ENCODE measurements at places on chromosomes 13 and 19. TPM values are rescaled to one million over a fixed set of nuclear protein-coding genes. Genes with fewer than 3 reads are reported as not detected.

FCER2 gene
- total RNA-seq, result not detected

DNA sequence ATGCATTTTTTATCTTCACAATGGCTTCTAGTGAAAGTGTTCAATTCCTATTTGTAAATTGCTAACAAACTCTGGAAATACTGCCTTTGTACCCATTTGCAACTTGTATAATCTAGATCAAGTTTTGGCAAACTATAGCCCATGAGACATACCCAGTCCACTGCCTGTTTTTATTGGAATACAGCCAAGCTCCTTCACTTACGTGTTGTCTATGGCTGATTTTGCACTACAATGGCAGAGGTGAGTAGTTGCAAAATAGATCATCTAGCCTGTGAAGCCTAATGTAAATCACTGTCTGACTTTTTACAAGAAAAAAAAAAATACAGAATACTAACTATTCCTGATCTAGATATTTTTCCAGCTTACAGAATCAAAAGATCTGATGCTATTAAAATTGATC lies 37.1 kb downstream of the DZIP1 start:
- DNase-seq, result no peak

DNA sequence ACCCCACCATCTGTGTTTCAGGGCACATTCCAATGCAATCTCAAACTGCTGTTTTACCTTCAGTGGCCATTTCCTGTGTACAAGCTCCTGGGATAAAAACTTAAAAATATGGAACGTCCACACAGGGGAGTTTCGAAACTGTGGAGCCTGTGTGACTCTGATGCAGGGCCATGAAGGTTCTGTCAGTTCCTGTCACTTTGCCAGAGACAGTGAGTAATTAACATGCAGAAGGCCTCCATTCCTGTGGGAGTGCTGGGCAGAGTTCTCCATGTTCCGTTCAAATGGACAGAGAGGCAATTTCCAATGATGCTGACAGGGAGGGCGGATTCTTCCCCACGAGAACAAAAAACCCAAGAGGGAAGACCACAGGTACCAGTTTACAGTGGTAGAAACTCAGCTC lies 24.4 kb downstream of the WDR88 start:
- no peak for DNase-seq

CEACAM1 gene
- total RNA-seq, result 3.8 TPM

OR7D4 gene
- total RNA-seq, result not detected

KLK10 gene
- total RNA-seq, result 13.8 TPM

All from tongue (tissue), 3 donors.